ENCODE measurements at places on chromosomes 16 and 17.

DNA sequence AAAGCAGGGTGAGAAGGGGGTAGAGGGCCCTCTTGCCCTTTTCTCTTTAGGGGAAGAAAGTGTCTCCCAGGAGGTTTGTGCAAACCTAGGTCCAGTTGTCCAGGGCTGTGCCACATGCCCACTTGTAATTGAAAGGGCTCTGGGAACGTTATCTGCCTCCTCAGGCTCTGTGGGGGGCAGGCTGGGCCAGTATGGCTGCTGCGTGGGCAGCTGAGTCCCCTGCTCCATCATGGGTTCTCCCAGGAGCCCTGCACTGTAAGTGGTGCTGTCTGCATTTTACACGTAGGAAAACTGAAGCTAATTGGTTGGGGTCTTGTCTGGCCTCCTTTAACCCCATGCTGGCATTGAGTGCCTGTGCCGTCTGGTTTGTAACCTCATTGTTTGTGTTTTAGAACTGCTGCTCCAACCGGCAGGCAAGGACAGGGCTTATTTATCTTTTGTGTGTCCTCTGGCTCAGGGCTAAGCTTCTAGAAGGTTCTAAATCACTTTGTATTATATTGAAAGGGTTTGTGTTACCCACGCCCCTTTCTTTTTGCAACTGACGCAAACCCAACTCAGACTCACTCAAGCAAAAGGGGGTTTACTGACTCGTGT is 117.7 kb upstream of the CIBAR2 start:
- DNase-seq: no peak

GRCh38 chr17:56781906-56782305 is 51.8 kb downstream of the C17orf67 start:
- no peak for DNase-seq

GRCh38 chr16:9039210-9039609 is 52.2 kb upstream of the HAPSTR1 start:
- DNase-seq: peak; percentile 21

GRCh38 chr16:64172226-64172625 is 949.6 kb downstream of the CDH11 start:
- DNase-seq: no peak

GRCh38 chr17:41618341-41619035 is 5.9 kb downstream of the KRT17 start:
- no peak for DNase-seq

- DNase-seq: no peak
These were observed 46.6 kb upstream of the LYRM9 start for GRCh38 chr17:27939474-27940465.

- no peak for DNase-seq
These were observed 154.1 kb upstream of the CDC42EP4 start for GRCh38 chr17:73465953-73466230.

- no peak for DNase-seq
These were observed 236.4 kb upstream of the EEF2KMT start for GRCh38 chr16:5333991-5334390.

GRCh38 chr17:14739656-14740431 is 439.0 kb downstream of the HS3ST3B1 start:
- DNase-seq: no peak

DNA sequence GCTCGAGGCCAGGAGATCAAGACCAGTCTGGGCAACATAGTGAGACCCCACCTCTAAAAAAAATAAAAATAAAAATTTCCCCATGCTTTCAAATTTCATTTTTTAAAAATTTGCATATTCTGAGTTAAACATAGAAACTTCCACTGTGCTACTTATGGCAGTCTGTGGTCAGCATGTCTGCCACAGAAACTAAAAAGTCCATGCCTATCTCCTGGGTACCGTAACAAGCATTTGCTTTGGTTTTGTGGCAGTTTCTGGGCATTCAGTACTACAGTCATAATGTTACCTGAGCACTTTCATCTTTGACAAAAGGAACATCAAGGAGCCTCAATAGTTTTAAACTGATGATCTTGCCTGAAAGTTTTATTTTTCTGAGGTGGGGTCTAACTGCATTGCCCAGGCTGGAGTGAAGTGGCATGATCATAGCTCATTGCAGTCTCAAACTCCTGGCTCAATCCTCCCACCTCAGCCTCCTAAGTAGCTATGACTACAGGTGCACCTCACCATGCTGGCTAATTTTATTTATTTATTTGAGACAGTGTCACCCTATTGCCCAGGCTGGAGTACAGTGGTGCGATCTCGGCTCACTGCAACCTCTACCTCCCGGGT is 13.2 kb upstream of the ITGA2B start:
- no peak for DNase-seq

- no peak for DNase-seq
These were observed 136.1 kb downstream of the SPACA3 start for GRCh38 chr17:33127706-33128105.

GRCh38 chr16:11836650-11837244 is 14.6 kb downstream of the RSL1D1 start:
- peak; percentile 73 for DNase-seq

DNA sequence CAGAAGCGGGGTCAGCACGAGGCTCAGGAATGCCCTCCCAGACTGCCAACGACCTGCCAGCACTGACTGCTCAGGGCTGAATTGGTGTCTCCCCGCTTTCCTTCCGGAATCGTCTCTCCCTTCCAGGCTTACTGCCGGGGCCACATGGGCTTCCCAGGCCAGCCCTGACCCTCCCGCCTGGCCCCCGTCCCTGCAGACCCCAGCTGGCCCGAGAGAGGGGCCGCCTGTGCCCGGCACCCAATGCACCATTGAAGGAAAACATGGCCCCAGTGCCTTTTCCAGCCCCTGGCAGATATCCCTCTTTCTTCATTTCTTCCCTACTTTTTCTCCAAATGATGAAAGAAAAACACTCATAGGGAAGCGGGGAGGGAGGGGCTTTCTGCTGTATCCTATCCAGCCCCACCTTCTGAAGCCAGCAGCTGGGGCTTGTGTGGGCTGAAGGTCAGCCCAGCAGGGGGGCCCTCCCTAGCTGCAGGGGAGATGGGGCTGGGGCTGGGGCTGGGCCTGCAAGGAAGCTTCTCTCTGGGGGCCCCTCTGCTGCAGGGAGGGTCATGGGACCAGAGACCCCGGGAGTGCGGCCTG is 25.9 kb downstream of the ZNF469 start:
- no peak for DNase-seq

DNA sequence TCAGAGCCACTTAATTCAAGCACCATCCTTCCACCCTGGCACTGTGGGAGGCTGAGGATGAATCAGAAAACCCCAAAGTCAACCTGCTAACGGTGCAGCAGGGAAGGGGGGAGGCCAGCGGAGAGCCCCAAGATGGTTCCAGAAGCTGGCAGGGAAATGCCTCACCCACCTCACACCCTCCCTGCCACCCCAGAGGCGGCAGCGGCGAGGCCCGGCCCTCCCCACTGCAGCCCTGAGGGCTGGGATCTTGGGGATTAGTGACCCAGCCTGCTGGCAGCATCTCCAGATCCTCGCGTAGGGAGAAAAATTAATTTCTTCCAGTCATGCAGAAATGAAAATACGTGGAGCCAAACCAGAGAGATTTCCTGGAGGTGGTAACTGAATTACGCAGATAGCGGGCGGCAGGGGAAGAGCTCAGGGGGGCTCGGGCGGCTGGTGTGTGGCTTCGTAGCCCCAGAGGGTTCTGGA is 38.2 kb downstream of the CBFA2T3 start:
- DNase-seq: no peak

DNA sequence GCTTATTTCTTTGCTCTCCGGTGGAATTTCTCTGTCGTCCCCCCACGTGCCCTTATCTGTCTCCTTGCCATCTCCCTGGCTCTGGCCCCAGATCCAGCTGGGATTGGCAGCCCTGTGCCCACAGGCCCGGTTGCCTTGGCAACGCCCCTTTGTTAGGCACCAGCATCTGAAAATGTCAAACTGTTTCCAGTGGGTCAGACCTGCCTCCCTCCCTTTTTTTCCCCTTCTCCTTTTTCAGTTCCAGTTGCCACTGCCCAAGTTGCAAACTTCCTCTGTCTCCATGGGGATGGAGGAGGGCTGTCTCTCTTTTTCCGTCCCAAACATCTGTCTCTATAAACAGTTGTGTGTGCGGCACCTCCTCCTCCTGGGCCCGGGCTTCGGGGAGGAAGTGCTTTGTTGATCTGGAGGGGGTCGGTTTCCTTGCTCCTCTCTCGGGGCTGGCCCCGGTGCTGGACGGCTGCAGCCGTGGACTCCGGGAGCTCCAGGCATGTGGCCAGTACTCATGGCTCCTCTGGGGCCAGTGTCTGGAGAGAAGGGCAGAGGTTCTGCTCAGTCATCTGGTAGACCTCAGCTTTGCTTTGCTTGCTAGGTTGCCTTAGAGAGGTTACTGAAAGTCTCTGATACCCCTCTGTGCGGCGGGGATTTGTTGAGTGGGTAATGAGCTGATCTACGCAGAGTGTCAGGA is 35.3 kb downstream of the SOCS3 start:
- DNase-seq: peak; percentile 86

- DNase-seq: no peak
These were observed 347.9 kb downstream of the SEC14L1 start for GRCh38 chr17:77488531-77489238.

- DNase-seq: no peak
These were observed 318.7 kb upstream of the RBFOX1 start for GRCh38 chr16:7013990-7014389.

DNA sequence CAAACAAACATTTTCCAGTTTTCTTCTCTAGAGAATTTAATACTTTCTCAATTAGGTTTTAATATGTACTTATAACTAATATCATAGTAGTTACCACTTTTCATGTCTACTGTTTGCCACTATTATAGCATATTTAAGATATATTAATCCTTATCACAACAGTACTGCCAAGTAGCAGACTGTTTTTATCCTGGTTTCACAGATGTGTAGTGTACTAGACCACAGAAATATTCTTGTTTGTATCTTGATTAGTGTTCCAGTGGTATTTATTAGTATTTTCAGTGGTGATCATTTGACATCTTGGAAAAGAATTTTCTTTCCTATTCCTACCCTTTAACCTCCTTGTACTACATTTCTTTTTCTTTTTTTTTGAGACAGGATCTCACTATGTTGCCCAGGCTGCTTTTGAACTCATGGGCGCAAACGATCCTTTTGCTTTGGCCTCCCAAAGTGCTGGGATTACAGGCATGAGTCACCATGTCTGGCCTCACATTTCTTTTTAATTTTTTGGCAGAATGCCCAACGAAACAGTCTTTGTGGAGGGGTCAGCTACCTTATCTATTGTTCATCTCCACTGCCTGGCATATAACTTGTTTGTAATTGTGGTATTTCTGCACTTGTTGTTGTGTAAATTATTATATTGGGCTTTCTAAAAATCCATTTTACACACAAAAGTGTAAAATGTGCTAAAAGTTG is 27.2 kb downstream of the MAP2K4 start:
- DNase-seq: peak; percentile 53

- no peak for DNase-seq
These were observed 30.3 kb downstream of the LYRM9 start for GRCh38 chr17:27862840-27863239.

DNA sequence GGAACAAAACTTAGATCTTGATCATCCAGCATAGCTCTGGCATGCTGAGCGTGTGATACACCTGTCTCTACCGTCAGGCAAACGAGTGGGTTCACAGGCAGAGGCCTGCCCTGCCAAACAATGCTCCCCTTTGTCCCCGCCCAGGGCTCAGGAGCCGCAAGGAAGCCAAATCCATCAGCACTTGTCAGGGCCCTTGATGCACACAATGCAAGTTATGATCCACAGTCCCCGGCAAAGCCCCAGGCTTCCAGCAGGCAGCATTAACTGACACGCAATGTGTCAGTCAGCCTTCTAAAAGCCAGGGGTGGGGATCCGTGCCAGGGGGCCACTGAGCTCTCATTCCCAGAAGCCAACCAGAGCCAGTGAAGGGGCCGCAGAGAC is 460.9 kb downstream of the SLC39A11 start:
- DNase-seq: no peak

DNA sequence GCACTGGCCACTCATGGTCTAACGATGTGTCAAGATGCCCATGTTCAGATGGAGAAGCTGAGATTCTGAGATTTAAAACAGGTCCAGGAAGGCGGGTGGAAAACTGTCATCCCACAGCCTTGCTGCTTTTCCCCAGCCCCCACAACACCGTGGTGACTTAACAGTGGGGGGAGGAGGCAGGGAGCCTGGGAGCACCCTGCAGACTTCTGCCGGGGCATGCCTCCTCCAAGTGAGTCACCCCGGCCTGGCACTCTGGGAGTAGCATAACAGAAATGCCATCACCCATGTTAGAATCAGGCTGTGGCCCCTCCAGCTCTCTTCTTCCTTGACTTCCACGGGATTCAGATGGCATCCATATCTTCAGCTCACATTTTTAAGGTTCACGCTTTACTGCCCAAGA is 164.8 kb downstream of the CBLN1 start:
- DNase-seq: no peak

GRCh38 chr16:49801290-49801689 is 54.6 kb downstream of the ZNF423 start:
- DNase-seq: no peak

GRCh38 chr17:65660947-65661346 is 99.5 kb upstream of the AXIN2 start:
- peak; percentile 73 for DNase-seq

DNA sequence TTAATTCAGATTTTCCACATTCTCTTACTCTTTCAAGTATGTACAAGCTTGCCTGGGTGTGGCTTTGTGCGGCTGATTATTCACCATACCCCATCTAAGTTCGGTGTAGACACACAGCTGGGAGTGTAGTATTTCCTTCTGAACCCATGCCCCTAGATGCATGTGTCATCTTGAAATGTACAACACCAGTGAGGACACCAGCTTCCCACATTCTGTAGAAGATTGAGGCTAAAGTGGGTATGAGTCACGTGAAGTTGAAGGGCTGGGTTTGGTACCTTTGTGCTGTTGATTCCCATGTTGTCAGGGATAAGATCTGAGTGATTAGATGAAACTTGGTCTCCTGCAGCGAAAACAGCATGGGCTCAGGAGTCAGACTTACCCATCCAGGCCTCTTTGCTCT is 14.6 kb upstream of the DHX8 start:
- DNase-seq: peak; percentile 89

GRCh38 chr16:2775131-2775716 is 1.9 kb downstream of the ELOB start:
- no peak for DNase-seq

DNA sequence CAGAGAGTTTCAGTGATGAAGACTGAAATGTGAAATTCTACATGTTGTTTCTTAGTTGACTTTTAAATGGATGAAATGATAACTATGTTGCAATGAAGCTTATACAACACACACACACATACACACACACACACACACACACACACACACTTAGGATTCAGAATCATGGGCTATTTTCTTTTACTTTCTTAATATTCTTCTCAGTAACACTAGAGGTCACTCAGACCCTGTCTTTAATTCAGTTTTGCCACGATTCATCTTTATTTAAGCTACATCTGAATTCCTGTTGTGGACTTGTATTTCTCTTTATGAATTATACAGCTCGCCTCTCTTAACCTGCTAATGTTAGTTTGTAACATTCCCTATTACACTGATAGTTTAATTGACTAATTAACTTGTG is 109.6 kb upstream of the GOT2 start:
- peak; percentile 4 for DNase-seq
